ENCODE measurements at places on chromosomes 16 and 17. TPM values are rescaled to one million over a fixed set of nuclear protein-coding genes. Genes with fewer than 3 reads are reported as not detected.

Gene DRG2
- total RNA-seq = 42.7 TPM

Gene KRTAP2-2
- total RNA-seq = not detected

Gene MC1R
- total RNA-seq = 1.7 TPM

Gene KLHL36
- total RNA-seq = 36.4 TPM

Gene SYT17
- 3.0 TPM for total RNA-seq

Gene RNF157
- 0.07 TPM for total RNA-seq

Data from airway epithelial cell (primary cell).